Motor neuron (in vitro differentiated cells): ENCODE measurements at places on chromosomes 4 and X.

DNA sequence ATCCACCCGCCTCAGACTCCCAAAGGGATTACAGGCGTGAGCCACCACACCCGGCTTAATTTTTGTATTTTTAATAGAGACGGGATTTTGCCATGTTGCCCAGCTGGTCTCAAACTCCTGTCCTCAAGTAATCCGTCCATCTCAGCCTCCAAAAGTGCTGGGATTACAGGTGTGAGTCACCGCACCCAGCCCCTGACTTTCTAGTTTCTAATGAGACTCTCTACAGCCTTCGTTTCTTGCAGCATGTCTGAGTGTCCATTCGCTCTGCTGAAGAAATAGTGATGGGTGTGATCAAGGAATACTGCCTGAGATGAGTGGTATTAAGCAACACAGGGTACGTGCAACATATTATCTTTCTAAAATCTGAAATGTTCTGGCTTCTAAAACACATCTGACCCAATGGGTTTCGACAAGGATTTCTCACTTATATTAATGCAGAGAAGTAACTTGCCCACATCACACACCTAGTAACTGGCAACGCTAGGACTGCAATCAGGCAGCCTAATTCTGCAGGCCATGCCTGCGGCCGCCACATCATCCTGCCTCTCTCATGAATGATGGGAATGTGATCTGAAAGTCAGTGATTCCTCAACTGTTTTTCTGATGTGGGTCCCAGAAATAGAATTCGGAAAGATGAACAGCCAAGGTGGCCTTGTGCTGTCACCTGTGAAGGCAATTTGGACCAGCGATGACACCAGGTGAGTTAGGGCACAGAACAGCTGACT lies 74.3 kb downstream of the RBM47 start:
- ATAC-seq, result no peak

DNA sequence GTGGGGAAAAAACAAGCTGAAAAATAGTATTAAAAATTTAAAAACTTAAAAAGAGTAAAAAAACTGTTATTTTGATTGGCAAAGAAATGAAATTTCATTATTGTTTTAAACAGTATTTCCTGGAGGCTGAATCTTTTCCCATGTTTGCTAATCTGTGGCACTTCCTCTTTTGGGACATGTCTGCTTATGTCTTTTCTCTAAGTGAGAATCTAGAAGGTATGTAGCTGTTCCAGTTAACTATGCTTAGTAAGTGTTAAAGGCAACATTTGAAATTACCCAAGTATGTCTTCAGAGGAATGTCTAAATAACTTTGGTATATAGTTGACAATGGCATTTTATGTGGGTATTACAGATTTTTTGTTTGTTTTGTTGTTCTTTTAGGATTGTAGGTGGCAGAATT lies 81.6 kb upstream of the TBC1D9 start:
- ATAC-seq, result no peak

DNA sequence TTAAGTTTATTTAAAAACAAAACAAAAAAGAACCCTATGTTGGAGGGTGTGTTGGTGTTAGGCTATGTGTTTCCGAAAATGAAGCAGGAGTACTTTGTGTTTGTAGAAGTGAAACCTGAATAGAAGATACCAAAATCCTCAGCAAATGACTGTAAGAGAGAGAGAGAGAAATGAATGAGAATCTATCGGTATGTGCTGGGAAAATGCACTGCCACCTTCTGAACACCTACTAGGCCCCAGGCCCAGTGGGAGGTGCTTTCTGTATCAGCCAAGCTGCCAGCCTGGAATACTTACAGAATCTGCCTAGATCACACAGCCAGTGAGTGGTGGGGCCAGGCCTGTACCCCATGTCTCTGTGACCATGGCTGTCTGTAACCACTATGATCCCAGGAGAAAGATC lies 14.9 kb upstream of the PIM2 start:
- no peak for ATAC-seq

- ATAC-seq, result peak; percentile 36
Observed at GRCh38 chr4:38529189-38530115, 134.5 kb upstream of the KLF3 start.

- ATAC-seq, result no peak
Observed at GRCh38 chrX:13520351-13520750, 49.0 kb upstream of the EGFL6 start.

GRCh38 chrX:110568441-110568840 lies 209.8 kb downstream of the RTL9 start:
- no peak for ATAC-seq

DNA sequence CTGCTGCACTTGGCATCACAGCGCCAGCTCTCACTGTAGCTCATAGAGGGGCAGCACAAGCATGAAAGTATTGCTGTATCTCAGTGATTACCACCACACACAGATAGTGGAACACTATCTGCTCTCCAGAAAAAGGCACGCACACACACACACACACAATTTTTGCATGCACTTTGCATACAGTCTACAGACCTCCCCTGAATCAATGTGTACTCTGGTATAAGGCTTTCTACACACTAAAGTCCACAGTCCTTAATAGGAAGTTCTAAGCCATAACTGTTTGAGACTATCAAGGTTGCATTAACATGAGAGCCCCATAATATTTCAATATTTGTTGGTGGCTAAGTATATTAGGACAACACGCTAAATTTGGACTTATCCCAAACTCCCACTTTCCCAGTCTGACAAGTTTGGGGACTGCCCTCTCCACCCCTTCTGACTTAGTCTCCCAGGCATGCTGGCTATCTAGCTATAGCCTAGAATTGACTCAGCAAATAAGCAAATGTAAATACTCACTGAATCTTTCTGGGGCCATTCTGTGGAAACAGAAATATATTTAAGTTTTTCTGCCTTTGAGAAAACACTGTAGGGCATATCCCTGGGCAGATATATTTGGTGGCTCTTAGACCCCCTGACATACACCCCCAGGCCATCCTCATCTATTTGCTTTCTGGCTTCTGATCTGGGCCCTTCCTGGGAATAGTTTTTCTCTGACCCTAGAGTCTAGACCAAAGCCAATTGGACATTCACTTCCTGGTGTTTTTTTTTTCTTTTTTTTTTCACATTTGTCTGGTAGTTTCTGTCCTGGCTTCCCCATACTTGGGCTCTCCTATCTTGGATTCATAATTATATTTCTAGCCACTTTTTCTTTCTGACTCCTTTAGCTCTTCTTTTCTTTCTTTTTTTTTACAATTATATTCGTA lies 36.4 kb upstream of the CT47C1 start:
- ATAC-seq, result no peak

- ATAC-seq, result no peak
Observed at GRCh38 chr4:113394108-113394729, 344.8 kb downstream of the ANK2 start.

DNA sequence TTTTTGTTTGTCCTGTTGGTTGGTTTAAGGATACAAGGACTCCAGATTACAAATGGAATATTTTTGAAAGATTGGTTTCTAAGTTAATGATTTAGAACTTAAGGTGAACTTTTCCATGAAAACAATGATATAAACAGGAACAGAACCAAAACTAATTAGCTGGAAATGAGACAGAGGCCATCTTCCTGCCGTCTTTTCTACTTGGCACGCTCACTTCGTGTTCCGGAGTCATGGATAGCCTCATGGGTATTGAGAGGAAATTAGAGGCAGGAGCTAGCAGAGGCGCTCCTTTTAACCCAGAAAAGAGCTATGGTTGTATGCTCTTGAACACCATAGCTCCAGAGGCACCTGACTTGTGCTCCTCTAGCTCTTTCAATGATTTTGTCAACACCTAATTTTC lies 2.4 kb downstream of the FAM241A start:
- ATAC-seq, result no peak

DNA sequence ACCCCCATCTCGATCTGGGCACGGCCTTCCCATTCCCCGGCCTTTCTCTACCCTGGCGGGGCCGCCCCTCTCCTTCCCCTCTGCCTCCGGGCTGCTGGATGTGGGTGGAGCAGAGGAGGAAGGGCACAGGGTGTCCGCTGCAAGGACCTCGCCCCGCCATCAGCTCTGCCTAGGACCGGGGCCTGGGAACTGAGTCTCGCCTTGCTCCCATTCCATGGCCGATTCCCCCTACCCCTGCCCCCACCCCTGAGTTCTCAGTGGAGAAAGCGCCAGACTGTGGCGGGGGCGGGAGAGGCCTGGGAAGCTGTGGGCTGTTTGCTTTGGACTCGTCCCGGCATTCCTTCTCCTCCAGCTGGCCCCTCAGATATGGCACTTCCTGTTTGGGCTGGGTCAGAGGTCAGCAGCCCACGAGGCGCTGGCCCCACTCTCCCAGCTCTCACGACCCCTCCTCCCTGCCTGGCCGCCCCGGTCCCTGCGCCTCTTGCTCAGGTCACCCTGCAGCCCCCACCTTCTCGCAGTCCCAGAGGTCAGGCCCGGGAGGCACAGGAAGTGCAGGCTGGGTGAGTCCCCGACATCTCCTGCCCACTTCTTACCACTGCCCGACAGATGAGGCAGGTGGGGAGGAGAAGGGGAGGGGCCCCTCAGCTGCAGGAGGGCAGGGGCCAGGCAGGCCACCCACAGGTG lies 6.4 kb upstream of the BGN start:
- ATAC-seq, result peak; percentile 68

DNA sequence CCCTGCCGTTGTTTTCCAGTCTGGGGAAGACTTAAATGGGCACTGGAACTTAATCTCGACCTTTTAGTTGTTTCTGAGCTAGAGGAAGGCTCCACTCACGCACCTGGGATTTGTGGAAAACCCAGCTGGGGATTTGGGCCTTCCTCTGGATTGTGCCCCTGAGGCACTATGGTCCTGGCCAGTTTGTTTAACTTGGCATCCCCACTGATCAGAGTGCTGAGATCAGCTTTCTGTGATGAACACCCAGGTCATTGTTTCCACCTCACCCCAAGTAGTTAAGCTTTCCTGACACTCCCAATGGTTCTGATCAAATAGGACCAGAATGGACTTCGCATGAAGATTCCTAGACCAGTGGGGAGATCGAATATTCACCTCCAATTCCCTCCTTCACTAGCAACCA lies 20.5 kb upstream of the NAP1L5 start:
- no peak for ATAC-seq

- no peak for ATAC-seq
Observed at GRCh38 chrX:118370921-118371624, 25.2 kb downstream of the WDR44 start.

GRCh38 chr4:186095406-186095805 lies 9.1 kb upstream of the FAM149A start:
- ATAC-seq, result no peak

DNA sequence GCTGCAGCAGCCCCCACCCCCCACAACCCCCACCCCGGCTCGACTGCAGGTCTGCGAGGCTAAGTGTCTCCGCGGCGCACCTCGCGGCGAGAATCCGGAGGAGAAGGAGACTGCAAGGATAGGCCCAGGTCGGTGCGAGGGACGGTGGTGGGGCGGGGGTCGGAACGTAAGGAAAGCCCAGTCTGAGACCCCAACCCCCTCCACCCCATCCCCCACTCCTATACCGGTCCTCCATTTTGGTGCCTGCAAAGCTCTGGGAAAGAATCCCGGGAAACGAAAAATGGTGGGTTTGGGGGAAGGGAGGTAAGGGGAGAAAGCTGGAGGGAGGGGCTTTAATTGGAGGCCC lies 614 bp downstream of the BEX3 start:
- ATAC-seq, result peak; percentile 41

- no peak for ATAC-seq
Observed at GRCh38 chr4:48046059-48046458, 29.5 kb downstream of the NIPAL1 start.

DNA sequence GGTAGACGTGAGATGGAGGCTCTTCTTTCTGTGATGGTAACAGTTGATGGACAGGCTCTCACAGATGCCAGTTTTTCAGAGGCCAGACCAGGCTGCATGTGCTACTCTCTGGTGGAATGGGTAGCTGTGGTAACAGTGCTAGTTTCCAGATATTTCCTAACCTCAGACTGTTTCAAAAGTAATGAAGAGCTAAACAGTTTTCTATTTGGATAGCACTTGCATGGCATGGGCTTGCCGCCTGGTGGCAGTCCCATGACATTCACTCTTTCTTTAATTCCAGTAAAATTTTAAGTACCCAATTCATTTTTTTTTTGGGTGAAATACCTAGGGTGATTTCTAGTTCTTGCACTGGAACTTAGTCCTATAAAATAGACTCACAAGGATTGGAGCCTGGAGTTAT lies 220.2 kb upstream of the MAD2L1 start:
- no peak for ATAC-seq

DNA sequence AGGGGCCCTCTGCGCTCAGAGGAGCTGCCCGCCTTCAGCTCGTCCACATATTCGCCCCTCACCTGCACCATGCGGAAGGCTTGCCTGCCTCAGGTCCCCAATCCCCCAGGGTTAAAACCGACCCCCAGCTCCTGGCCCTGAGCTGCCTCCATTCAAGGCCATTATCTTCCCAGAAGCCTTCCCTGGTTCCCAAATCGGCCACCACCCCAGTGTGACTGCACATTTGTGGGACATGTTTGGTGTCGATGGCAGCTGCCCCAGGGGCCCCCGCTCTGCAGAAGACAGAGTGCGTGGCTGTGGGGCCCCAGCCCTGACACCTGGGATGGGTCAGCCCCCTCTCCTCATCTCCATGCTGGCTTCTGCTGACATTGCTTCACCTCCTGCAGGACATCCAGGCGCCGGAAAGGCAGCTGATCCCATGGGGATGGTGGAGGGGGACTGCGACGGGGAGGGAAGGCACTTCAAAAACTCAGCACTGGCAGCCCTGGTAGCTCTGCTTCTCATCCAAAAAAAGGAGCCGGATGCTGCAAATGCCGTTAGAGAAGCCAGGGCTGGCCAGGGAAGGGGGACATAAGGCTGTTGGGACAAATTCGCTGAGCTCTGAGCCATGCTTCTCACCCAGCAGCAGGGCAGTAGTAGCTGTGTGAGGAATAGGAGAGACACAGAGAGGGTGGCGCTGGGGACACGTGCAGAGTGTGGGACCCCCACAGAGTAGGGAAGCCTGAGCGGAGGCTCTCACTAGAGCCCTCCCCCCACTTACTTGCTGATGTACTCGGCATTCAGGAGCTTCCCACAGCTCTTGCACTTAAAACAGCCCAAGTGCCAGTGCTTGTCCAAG lies 78.5 kb downstream of the ABLIM2 start:
- ATAC-seq, result peak; percentile 44

GRCh38 chr4:143140696-143141095 lies 44.0 kb upstream of the USP38 start:
- no peak for ATAC-seq

- no peak for ATAC-seq
Observed at GRCh38 chrX:70998411-70999027, 67.6 kb upstream of the SLC7A3 start.

DNA sequence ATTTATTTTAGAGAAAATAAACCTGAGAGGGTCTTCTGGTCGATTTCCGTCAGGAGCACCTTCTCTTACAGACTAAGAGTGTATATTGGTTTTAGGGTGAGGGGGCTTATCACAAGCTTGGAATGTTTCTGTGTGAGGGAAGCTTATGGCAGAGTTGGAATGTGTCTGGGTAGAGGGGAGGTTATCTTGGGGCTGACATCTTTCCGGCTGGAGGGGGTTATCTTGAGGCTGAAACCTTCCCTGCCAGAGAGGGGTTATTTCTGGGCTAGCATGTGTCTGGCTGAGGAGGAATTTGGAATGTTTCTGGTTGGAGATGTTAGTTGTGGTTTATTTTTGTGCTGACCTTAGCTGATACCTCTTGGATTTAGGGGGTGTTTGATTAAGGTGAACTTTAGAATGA lies 1312.1 kb downstream of the ADGRL3 start:
- ATAC-seq, result no peak

GRCh38 chrX:133362538-133362937 lies 52.8 kb downstream of the GPC4 start:
- ATAC-seq, result no peak
